ENCODE measurements at places on chromosomes 6 and 20.
A peak's percentile ranks its signal among the peaks of the same experiment; 100 is the strongest.

- no peak for DNase-seq
These were observed 77.3 kb downstream of the EPHA7 start for GRCh38 chr6:93341900-93342613.

DNA sequence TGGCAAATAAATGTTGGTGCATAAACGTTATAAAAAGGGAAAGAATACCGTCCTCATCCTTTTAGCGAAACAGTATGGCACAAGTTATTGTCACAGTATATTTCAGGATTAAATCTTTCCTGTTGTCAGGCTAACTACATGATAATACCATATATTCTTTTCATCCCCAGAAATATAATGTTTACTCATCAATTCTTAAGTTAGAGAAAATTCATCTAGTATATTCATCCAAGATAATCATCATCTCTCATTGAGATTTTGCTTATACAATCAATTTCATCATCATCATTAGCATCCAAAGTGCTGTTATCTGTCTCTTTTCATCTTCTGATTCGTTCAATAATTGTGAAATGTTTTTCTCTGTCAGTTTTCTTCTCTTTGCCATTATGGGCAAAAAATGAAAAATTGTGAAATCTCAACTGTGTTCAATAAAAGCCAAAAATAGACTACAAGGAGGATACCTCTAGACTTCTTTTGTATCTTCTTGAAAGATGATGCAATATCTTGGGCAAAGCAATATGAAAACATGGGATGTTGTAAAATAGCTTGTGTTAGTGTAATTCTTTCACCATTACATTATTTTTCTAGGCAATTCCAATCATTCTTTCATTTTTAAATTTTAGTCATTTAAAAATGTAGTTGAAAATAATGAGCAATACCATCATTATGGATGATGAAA lies 2.6 kb downstream of the SPACA1 start:
- no peak for DNase-seq

- DNase-seq = peak; percentile 77
These were observed 677.4 kb upstream of the CITED2 start for GRCh38 chr6:140051521-140052512.

DNA sequence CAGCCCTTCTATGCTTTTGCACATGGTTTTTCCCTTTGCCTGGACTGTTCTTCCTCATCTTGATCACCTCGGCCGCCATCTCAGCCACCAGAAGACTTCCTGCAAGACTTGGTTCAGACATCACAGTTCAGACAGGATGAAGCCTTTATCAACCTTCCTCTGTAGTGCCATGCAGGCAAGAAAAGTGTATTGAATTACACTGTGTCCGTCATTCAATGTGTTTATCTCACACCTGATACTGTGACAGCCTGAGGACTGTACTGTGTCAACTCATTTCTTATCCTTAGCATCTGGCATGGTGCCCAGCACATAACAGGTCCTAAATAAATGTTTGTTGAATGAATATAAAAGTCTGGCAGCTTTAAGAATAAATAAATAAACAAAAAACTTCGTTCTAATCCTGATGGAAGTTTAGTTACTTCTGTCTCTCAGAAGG lies 133.3 kb upstream of the MAN1A1 start:
- DNase-seq = no peak

GRCh38 chr6:154500769-154501577 lies 9.5 kb downstream of the CNKSR3 start:
- DNase-seq = no peak

DNA sequence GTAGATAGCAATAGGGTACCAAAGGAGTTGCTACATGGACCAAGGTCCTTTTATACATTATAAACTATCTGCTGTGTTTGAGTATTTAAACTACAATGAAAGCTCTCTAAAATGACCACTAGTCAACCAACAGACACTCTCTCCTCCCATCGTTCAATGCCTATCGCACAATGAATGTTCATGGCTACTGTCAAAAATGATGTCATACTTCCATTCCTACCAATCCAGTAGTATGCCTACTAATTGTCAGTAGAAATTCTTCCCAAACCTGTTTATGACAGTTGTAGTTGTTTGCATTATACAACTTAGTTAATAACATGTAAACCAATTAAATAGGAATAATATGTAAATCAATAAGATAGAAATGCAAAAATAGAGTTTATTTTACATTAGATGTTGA lies 39.0 kb upstream of the VSX1 start:
- DNase-seq = no peak

- no peak for DNase-seq
These were observed 26.8 kb downstream of the REV3L start for GRCh38 chr6:111456208-111456607.

Data from PC-9 (cell line).